Breast epithelium (tissue), 4 donors: ENCODE measurements at places on chromosomes 12 and 14.

DNA sequence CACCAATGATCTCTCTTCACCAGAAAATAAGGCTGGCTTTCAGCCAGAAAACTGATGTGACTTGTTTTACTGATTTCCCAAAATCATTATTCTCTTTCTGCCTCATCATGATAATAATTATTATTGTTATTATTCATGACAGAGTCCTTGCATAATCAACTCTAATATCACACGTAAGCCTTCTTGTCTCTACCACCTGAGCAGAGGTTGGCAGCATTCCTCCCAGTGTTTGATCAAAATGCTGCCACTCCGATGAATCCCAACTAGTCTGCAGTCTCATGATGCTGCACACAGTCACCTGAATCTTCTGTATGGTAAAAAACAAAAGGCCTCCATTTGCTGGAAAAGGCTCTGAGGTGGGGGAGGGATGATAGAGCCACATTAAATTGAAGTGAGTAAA, 105.7 kb upstream of the PLEKHG7 start:
- DNase-seq: no peak

DNA sequence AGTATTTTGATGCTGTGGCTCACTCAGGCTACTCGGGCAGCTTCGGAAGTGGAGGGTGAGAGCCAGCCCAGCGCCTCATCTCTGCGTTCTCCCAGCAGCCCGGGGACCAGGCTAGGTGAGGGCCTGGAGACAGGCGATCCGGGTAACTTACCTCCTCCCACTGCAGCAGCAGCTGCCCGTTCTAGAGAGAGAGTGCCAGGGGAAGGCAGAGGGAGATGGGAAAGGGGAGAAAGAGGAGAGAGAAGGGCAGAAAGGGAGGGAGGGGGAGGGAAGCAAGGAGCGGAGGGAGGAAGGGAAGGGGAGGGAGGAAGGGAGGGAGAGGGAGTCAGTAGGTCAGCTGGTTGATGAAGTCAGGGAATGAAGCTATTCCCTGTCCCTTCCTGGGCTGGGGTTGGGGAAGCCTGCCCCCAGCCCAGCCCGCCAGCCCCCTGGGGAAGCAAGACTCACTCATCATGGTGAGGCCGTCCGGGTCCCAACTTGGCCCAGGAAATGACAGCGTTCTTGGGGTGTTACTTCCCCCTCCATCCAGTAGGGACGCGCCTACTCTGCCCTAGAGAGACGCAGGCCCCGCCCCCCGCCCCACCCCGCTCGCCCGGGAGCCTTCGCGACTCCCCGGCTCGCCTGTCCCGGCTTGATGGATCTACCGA, at the start of gene IFI27L2:
Gene IFI27L2, minus strand, starts transcription at position 494 of the 647 bp plus-strand sequence. Its CDS starts 40 bp downstream, at position 454.
- peak; percentile 53 for DNase-seq

DNA sequence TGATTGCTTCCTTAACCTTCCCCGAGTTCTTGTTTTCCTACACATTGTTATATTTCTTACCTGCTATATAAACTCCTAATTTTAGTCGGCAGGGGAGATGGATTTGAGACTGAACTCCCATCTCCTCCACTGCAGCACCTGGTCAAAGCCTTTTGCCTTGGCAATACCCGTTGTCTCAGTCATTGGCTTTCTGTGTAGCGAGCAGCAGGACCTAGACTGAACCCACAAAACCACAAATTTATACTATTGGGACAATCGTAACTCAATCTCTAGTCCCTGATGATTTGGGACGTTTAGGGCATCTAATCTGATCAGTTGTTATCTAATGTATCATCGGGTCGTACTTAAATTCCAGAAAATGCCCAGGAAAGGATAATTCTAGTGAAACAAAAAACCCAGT, 37.8 kb upstream of the BAZ1A start:
- DNase-seq: no peak

DNA sequence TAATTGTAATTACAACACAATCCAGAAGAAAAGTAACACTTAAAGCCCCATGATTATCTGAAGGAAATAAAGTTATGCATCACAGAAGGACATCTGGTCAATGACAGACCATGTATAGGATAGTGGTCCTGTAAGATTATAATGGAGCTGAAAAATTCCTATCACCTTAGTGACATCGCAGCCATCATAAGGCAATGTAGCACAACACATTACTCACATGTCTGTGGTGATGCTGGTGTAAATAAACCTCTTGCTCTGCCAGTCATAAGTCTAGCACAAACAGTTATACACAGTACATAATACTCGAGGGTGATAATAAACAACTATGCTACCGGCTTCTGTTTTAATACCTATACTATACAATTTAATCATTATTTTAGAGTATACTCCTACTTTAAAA, 11.2 kb downstream of the ATG2B start:
- DNase-seq: no peak

DNA sequence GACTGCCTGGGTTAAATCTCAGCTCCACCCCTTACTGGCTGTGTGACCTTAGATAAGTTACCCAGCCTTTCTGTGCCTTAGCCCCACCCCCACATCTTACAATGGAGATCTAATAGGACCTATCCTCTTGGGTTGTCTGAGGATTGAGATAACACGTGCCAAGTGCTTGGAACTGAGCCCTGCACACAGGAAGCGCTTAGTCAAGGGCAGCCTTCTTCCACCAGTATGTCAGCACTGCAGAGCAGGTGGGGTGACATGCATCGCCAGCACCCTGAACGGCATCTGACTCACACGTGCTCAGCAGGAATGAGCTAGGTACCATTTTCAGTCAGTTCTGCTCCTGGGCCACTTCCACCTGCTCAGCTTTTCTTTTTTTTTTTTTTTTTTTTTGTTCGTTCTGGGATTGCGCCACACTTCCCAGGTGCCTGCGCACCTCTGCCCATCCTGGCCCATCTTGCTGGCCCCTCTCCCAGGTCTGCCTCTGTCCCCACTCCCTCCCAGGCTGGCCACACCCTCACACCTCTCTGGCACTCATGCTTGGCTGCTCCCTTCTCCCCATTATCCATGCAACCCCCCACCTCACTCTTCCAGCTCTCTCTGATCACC, 19.6 kb downstream of the LGMN start:
- DNase-seq: no peak

DNA sequence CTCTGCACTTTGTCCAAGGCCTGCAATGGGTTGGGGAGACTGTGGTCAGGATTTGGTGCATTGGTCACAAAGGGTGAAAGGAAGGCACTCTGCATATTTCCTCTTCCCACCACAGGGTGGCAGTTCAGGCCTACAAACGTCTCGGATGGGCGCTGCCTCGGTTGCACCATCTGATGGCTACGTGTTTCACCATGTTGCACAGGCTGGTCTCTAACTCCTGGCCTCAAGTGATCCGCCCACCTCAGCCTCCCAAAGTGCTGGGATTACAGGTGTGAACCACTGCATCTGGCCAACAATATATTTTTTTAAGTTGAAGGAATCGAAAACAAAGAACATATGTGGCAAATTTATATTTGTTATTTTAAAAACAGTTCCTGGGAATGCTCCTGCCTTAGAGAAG, 35.1 kb downstream of the TMBIM6 start:
- DNase-seq: peak; percentile 32
